ENCODE measurements at places on chromosomes 7 and 10.

- DNase-seq: no peak
Observed at GRCh38 chr7:55130395-55131141, 111.8 kb downstream of the EGFR start.

GRCh38 chr10:51176976-51177695 lies 102.8 kb downstream of the PRKG1 start:
- no peak for DNase-seq

GRCh38 chr7:27066148-27066547 lies 29.7 kb downstream of the HOXA1 start:
- DNase-seq: no peak

DNA sequence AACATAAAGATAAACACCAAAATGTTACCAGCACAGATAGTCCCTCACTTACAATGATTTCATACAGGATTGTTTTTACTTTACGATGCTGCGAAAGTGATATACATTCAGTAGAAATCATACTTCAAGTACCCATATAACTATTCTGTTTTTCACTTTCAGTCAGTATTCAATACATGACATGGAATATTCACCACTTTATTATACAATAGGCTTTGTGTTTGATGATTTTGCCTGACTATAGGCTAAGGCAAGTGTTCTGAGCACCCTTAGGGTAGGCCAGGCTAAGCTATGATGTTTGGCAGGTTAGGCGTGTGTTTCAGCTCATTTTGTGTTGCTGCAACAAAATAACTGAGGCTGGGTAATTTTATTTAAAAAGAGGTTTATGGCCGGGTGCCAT lies 155.0 kb downstream of the RTKN2 start:
- DNase-seq: no peak

- DNase-seq: no peak
Observed at GRCh38 chr7:103637094-103637493, 191.1 kb upstream of the SLC26A5 start.

DNA sequence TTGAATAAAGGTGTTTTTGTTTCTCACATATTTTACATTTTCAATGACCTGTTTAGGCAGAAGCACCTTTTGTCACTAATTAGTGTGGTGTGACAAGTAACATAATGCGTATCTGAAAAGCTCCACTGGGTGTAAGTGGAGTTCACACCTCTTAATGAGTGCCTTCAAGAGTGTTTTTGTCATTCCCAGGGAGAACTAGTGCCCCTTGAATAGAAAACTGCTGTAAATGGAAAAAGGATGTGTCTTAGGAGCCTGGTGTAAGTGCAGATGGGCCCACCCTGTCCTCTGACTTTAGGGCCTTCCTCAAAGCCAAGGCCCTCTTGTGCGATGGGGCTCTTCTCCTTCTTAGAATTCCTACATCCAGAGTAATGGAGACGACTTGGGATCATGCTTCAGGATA lies 170.0 kb downstream of the MGMT start:
- no peak for DNase-seq

GRCh38 chr7:72406820-72407403 lies 5.2 kb downstream of the CALN1 start:
- no peak for DNase-seq

GRCh38 chr7:152543799-152544198 lies 108.0 kb upstream of the KMT2C start:
- no peak for DNase-seq

DNA sequence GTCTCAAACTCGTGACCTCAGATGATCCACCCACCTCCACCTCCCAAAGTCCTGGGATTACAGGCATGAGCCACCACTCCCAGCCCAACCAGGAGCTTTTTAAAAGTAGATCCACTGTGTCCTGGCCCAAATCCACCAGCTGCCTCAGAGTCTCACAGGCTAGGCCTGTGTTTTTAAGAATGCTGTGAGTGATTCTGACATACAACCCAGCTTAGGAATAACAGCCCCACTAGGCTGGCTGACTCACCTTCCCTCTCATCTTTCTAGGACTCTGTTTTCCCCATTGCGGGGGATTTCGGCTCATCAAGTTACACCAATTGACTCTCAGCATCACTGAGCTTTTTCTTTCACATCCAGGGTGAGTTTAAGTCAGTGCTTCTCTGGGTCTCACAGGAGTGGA lies 207.6 kb downstream of the SKIDA1 start:
- DNase-seq: no peak

DNA sequence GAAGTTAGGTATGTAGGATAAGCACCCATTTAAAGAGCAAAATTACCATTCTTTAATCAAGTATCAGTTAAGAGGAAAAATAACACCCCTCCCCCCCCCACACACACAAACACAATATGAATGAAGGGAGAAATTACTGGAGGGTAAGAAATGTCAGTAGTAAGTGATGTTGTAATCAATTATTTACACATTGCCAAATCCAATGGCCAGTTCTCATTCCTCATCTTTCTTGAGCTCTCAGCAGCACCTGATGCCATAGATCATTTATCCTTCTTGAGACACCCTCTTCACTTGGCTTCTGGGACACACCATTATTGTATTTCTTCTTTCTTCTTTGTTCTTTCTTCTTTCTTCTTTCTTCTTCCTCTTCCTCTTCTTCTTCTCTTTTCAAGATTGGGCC lies 33.7 kb upstream of the FAM3C start:
- DNase-seq: no peak

- no peak for DNase-seq
Observed at GRCh38 chr7:104643587-104644217, 315.3 kb downstream of the LHFPL3 start.

GRCh38 chr10:123266971-123267370 lies 112.8 kb downstream of the BUB3 start:
- DNase-seq: no peak

DNA sequence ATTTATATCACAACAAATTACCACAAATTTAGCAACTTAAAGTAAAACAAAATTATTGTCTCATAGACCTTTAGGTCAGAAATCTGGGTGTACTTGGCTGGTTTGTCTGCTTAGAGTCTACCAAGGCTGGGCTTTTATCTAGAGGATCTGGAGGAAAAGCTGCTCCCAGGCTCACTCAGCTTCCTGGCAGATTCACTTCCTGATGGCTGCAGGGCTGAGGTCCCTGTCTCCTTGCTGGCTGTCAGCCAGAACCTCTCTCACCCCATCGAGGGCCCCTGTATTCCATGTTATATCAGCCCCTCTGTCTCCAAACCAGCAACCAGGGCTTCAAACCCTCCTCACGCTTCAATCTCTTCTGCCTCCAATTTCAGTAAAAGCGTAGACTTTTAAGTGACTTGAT lies 734.9 kb downstream of the NRG3 start:
- DNase-seq: no peak

- DNase-seq: no peak
Observed at GRCh38 chr10:97533888-97534287, 35.2 kb downstream of the UBTD1 start.

GRCh38 chr7:141748396-141748795 lies 10.2 kb downstream of the SSBP1 start:
- no peak for DNase-seq

GRCh38 chr10:117950408-117950807 lies 96.3 kb downstream of the RAB11FIP2 start:
- peak; percentile 4 for DNase-seq

GRCh38 chr10:60423920-60424319 lies 34.2 kb upstream of the ANK3 start:
- DNase-seq: no peak

- no peak for DNase-seq
Observed at GRCh38 chr7:7176406-7177043, 5.8 kb upstream of the C1GALT1 start.
